NCI-H1105 (cell line): ENCODE measurements at places on chromosomes 2 and 18.

- DNase-seq = peak; percentile 34
Measured at GRCh38 chr18:37476182-37476581, 89.4 kb downstream of the CELF4 start.

DNA sequence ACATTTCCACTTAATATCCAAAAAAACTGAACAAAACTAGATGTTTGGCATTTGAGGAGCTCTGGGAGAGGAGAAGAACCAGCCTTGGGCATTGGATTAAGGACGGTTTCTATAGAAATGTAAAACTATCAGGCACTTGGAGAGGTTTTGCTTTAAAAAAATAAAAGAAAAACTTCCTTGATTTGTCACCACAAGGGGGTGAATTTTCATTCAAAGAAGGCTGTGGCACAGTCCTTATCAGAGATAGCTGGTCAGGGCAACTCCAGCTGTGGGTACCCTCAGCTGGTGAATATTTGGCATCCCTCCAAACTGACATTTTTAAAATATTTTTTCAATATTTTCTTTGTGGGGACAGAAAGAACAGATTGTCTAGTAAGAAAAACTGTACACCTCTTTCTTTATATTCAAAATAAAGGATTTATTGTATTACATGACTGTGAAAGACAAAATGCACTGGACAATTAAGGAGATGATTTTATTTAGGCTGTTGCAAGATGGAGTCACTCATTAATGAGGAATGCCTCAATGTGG lies 46.1 kb upstream of the TBC1D8 start:
- DNase-seq = no peak

DNA sequence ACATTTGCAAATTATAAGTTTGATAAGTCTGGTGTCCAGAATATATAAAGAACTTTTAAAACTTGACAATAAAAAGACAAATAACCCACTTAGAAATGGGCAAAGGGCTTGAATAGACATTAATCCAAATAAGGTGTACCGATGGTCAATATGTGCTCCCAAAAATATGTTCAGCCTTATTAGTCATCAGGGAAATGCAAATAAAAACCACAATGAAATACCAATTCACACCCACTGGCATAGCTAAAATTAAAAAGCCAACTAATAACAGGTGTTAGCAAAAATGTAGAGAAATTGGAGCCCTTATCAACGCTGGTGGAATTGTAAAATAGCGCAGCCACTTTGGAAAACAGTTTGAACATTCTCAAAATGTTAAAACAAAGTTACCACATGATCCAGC lies 79.0 kb upstream of the SCG2 start:
- no peak for DNase-seq

- no peak for DNase-seq
Measured at GRCh38 chr18:57727952-57728807, 74.9 kb downstream of the ATP8B1 start.

DNA sequence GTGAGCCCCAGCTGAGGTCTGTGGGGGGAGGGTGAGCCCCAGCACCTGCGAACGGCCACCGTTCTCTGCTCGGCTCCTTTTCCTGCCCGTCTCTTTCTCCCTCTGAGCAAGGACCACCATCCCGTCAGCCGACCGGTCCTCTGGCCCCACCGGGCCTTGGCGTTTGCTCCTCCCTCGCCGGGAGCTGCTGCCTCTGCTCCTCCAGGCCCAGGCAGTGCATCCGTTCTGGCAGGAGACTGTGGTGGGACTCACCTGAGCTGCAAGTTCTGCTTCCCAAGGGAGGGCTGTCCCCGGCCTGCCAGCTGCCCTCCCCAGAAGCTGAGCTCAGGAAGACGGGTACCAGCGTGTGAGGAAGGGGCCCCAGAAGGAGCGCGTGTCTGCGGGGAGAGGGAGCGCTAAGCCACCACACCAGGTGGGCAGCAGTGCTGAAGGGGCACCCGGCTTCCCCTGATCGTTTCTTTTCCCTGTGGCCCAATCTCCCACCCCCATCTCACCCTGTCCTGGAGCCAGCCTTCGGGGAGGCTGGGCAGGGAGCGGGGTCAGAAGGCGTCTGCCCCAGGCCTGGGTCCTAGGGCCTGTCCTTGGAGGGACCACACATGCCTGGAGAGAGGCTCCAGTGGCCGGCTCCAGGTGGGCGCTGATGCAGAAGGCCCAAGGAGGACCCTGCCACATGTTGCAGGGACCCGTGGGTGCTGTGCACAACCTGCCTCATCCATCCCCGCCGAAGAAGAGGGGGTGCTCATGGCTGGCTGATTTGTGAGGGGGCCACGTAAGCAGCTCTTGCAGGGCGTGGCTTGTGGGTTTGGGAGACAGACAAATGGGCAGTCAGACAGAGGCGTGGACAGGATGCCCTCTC lies 2.5 kb upstream of the RTP5 start:
- DNase-seq = no peak

DNA sequence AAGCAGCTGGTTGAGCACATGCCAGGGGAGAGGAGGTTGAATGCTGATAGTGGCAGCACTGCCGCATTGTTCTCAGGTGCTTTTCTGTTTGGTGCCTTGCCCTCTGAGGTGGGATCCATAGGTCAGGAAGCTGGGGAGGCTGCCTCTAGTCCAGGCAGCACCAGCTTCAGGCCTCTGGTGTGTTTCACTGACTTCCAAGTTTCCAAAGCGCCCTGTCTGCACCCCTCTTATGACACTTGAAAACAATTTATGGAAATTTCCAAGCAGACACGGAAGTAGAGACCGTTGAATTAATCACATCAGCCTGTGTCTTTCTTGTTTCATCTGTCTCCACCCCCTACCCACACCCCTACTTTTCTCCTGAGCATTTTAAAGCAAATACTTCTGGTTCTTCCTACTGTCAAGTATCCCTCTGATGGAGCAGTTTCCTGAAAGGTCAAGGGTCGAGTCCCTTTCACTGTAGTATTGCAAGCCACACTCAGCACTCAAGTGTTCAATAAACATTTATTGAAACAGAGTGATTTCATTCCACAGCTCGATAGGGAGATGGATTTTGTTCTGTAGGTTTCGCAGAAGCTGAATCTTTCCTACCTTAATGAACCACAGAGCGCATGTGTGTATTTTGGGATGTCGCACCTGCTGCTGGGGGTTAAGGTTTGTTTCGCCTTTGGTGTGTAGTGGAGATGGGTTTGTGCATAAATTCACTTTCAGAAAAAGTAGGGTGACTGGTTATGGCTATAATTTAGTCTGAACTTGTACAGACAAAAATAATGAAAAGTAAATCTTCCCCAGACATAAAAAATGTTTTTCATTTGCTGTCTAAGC lies 21.4 kb downstream of the DGKD start:
- DNase-seq = no peak
